ENCODE measurements at places on chromosomes 3 and 15. TPM values are rescaled to one million over a fixed set of nuclear protein-coding genes. Genes with fewer than 3 reads are reported as not detected.

GRCh38 chr3:110971010-110971601 is 100.5 kb upstream of the NECTIN3 start:
- H3K4me3 ChIP-seq = no peak overlapping the region
- H3K27ac ChIP-seq = no peak overlapping the region
- H3K27me3 ChIP-seq = no peaks in the 10 kb centered on the region
- DNase-seq = no peak

GRCh38 chr3:59310736-59311135 is 260.9 kb upstream of the CFAP20DC start:
- DNase-seq = no peak
- H3K36me3 ChIP-seq = no peaks in the 10 kb centered on the region
- H3K27me3 ChIP-seq = no peaks in the 10 kb centered on the region
- H3K4me1 ChIP-seq = no peaks in the 10 kb centered on the region

- H3K4me1 ChIP-seq = no peaks in the 10 kb centered on the region
- no peak overlapping the region for H3K27ac ChIP-seq
- H3K27me3 ChIP-seq = no peaks in the 10 kb centered on the region
- DNase-seq = no peak
- H3K4me3 ChIP-seq = no peak overlapping the region
Observed at GRCh38 chr3:13504161-13504831, 24.2 kb downstream of the HDAC11 start.

DNA sequence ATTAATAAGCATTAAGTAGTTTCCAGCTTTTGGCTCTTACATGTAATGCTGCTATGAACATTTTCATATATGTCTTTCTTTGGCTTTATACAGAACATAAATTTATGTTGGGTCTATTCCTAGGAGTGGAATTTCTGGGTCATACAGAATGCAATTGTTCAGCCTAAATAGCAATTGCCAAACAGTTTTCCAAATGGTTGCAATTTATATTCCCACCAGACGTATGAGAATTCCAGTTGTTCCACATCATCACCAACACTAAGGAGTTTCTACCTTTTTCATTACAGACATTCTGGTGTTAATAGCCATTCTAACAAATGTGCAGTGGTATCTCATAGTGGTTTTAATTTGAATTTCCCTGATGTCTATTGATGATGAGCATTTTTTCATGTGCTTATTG is 160.1 kb upstream of the TMC3 start:
- no peak overlapping the region for H3K27ac ChIP-seq
- DNase-seq = no peak
- no peaks in the 10 kb centered on the region for H3K4me1 ChIP-seq
- H3K27me3 ChIP-seq = no peaks in the 10 kb centered on the region

DNA sequence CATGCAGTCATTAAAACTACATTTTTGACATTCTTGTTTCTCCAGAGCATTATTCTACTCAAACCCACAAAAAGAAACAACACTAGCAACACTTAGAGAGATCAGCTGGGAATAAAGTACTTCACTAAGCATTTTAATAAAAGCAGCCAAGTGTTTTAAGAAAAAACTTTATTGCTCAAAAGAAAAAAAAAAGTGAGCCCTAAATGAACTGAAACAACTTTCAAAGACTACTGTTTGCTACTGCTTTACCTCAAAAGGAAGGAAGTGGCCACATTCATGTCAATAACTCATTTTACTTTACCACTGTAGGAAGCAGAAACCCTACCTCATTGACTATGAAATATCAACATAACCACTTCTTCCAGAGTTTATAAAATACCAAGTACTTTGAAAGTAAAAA is 91.3 kb downstream of the UACA start:
- H3K27ac ChIP-seq = no peak overlapping the region
- no peak overlapping the region for H3K4me3 ChIP-seq
- no peaks in the 10 kb centered on the region for H3K36me3 ChIP-seq

DNA sequence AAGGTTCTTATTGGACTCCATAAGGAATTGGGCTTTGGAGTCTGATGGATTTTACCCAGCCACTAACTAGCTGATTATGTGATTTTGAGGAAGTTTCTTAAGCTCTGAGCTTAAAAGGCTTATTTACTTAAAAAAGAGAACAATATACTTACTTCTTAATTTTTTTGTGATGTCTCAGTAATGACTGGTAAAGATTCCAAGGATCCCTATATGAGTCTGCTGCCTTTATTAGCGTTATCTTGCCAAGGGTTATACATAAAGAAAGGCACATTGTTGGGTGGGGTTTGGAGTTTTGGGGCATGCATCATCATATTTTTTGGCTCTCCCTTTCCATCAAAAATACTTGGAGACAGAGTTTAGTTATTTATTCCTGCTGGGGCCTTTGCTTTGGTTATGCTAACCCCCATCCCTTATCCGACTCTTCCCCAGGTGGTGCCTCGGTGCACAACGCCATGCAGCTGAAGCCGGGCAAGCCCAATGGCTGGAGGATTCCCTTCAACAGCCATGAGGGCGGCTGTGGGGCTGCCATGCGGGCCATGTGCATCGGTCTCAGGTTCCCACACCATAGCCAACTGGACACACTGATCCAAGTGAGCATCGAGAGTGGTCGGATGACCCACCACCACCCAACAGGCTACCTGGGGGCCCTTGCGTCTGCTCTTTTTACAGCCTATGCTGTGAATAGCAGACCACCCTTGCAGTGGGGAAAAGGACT is 6.7 kb downstream of the ADPRH start:
- H3K36me3 ChIP-seq = no peaks in the 10 kb centered on the region
- H3K4me1 ChIP-seq = no peaks in the 10 kb centered on the region
- no peaks in the 10 kb centered on the region for H3K27me3 ChIP-seq

DNA sequence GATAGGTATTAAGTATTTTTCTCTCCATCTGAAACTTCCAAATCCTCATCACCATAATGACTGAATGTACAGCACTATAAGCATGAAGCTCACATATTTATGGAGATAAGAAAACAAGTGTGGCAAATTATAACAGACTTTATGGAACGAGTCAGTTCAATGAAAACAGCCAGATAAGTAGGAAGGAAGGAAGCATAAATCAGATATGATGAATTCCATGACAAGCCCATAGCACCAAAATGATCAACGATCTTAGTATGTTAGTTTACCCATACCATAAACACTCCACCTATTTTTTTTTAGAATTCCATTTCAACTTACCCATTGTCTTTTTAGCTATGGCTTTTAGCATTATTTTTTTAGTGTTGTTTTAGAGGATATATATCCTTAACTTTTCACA is 169.5 kb downstream of the TNIK start:
- H3K4me1 ChIP-seq = no peaks in the 10 kb centered on the region
- H3K27ac ChIP-seq = no peak overlapping the region
- no peaks in the 10 kb centered on the region for H3K36me3 ChIP-seq
- H3K27me3 ChIP-seq = no peaks in the 10 kb centered on the region
- no peak for DNase-seq
- H3K4me3 ChIP-seq = no peak overlapping the region

Gene SLC22A13
- total RNA-seq = 1.1 TPM

Gene DHX30
- total RNA-seq = 80.2 TPM

Data from A673 (cell line).